Fibroblast of villous mesenchyme (primary cell): ENCODE measurements at places on chromosomes 16 and 17.

GRCh38 chr16:67148656-67149275 is 2.0 kb downstream of the B3GNT9 start:
- no peak for DNase-seq

DNA sequence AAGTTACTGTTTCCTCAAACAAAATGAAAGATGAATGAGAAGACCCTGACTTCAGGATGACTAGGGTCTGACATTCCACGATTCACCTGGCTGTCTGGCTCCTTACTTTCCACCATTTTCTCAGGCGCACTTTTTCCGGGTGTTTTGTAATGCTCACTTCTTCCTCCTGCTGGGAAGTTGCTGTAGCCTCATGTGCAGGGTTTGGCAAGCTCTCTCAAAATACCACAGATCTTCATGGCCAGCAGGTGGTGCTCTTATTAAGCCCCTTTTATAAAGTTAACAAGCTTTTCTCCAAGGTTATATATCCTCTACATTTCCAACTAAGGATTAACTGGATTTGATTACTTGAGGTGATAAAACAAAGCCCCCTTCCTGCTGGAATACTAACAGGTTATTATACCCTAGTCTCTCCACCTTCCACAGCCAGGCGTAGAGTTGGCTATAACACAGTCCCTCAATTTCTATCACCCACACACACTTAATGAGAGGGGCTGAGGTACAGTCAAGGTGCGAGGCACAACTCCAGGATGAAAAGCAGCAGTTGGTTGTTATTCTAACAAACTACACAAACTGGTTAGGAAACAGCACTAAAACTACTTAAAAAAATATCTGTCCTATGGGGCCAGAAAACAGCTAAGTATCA is 45.4 kb downstream of the STH start:
- DNase-seq: peak; percentile 94

GRCh38 chr16:76837872-76838271 is 353.1 kb upstream of the MON1B start:
- no peak for DNase-seq

- DNase-seq: no peak
Measured at GRCh38 chr17:77205396-77206125, 64.8 kb downstream of the SEC14L1 start.

DNA sequence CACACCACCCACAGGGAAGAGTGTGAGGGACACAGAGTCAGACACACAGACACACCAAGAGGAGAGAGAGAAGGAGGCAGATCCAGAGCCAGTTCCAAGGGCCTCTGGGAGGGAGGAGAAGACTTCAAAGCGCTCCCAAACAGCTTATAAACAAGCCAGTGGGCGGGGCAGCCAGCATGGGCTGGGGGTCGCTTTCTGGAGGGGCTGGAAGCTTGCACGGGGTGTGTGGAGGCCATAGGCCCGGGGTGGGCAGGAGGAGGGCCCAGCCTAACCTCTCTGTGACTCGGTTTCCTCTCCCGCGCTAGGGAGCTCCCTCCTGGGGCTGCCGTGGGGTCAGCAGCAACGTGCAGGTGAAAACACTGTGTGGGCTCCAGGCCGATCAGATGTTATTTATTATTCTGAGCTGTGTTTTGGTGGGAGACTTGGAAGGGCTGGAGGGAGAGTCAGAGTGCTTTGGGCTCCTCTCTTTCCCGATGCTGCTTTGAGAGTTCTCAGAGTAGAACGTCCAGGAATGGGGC is 2.5 kb upstream of the WFIKKN2 start:
- DNase-seq: no peak

- DNase-seq: no peak
Measured at GRCh38 chr16:89444151-89444723, 46.1 kb downstream of the ANKRD11 start.

DNA sequence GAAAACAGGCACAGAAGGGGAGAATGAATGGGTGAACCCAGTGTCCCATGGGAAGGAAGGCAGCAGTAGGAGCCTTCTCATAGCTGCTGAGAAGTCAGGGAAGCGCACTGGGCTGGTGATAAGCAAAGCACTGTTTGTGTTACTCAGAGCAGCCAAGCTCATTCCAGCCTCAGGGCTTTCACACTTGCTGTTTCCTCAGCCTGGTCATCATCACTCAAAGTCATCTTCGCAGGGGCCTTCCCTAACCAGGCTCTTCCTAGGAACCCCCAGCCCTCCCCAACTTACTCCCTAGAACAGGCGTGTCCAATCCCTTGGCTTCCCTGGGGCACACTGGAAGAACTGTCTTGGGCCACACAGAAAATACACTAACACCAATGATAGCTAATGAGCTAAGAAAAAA is 32.1 kb upstream of the LONP2 start:
- no peak for DNase-seq

DNA sequence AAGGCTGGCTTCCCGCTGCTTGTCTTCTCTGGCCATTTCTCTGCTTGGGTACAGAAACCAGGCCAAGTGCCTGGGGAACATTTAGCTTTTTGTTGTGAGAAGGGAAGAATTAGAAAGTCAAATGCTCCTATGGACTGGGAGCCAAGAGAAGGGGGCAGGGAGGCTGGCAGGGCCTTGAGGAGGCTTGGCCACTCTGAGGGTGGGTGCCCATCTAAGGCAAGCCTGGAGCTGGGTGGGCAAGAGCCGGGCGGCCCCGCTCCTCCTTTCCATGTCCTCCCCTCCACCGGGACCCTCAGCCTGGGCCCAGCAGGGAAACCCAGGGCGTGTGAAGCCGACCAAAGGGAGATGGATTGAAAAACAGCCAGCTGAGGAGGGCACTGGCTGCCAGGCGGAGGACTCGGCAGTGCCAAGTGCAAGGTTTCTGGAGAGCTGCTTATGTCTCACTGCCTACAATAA is 69.4 kb downstream of the NTN1 start:
- no peak for DNase-seq

DNA sequence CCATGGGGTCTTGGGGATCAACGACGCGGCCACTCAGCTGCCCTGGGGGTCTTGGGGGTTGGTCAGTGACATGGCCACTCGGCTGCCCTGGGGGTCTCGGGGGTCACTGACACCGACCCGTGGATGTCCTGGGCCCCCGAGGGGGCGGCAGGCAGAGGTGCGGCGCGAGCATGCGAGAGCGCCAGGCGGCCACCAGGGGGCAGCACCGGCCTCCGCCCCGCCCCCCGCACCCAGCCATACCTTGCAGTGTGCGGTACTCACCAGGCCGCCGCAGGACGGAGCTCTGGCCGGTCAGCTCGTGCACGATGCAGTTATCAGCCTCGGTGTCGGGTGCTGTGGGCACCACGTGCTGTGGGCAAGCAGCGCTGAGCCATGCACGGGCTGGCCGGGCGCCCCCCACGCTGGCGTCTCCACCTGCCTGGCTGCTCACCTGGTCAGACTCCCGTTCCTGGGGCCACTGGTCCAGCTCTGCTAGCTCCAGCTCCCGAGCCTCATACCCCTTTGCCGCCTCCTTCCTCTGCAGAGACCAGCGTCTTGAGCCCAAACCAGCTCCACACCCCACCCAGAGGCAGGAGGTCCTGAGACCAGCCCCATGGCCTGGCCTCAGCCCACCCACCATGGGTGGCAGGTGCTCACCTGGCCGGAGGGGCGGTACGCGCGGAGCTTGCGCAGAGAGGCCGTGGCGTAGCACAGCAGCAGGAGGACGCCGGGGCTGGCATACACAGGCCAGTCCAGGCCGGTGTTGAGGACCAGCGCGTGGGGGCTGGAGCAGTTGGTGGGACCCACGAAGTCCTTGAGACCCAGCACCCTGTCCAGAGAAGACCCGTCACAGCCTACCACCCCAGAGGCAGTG is 31.2 kb downstream of the CTU2 start:
- DNase-seq: peak; percentile 71

DNA sequence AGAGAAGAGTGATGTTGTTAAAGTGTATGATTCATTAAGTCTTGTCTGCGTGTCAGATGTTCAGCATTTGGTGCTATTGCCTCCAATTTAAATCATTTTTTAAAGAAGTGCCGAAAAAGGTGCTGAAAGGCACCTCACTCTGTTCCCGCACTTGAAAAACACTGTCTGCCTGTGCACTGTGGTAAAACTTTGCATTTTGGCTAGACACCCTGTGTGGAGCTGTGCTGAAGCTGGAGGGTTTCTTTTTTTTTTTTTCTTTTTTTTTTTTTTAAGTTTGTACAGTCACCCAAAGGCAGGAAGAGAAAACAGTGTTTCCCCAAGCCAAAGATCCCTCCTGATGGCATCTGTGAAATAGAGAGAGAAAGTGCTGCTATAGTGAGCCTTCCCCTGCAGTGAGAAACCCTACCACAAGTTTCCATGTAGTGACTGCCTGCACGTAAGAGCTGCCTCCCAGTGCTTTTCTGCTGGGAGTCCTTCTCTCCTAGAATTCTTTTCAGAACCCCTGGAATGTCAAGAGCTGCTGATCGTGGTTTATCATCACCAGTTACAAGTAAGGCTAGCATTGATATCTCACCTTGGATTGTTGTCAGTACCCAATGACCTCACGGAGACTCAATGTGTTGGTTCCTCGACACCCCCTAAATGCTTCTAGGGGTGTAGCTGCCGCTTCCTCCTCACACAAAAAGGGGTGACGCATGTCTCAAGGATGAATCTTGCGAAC is 116.0 kb upstream of the SOX9 start:
- DNase-seq: no peak

GRCh38 chr16:62105244-62105643 is 69.0 kb upstream of the CDH8 start:
- DNase-seq: no peak

- DNase-seq: peak; percentile 85
Measured at GRCh38 chr16:84806256-84806889, 13.4 kb upstream of the CRISPLD2 start.
